Caco-2 (cell line): ENCODE measurements at places on chromosomes 5 and 9.

GRCh38 chr5:96729156-96729555 lies 67.0 kb downstream of the CAST start:
- DNase-seq = no peak

DNA sequence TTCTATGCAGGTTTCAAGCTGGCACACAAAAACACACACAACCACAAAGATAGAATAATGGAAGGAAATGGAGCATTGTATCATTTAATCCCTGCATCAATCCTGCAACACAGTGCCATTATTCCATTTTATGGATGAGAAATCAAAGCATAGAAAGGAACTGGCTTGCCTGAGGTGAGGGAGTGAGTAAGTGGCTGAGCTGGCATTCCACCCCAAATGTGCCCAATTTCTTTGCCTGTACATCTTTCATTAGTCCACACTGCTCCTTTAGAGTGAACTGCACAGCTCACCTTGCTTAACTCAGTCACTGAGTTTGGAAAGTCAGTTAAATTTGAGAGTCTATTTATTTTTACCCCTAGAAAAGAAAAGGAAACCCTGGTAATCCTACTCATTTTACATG lies 28.9 kb downstream of the ZNF366 start:
- DNase-seq = no peak

GRCh38 chr5:73454379-73455036 lies 5.9 kb upstream of the FOXD1 start:
- DNase-seq = peak; percentile 81

DNA sequence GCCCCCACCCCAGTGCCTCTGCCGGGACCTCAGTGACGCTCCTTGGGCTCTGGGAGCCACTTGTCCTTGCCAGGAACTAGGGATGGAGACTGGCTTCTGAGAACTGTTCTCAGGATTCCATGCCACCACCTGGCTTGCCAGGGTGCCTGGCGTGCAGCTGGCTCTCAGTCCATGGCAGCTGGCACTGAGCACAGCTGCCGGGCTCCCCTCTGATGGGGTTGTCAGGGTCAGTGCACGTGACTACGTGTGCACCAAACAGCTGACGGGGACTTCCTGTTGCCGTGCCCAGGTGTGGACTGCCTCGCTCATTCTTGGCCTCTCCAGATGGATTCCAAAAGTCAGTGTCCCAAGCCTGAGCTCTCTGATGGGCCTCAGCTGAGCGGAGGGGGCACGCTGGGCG lies 9.4 kb downstream of the KCNT1 start:
- no peak for DNase-seq

GRCh38 chr9:101453776-101454570 lies 18.4 kb upstream of the ALDOB start:
- DNase-seq = no peak

DNA sequence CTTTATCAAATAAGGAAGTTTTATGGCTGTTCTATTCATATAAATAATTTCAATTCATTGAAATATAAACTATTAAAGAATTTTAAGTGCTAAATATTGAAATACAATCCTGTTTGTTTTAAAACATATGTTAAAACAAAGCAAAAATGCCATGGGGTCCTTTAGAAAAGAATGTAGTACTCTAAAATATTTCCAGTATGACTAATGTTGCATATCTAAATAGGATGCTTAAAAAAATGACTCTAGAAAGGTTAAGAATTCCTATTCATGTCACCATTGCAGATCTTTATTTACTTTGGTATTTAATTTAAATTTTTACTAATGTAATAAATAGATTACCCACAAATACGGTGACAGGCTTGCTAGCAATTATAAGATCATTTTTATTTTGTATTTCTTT lies 132.3 kb downstream of the ZNF608 start:
- no peak for DNase-seq

DNA sequence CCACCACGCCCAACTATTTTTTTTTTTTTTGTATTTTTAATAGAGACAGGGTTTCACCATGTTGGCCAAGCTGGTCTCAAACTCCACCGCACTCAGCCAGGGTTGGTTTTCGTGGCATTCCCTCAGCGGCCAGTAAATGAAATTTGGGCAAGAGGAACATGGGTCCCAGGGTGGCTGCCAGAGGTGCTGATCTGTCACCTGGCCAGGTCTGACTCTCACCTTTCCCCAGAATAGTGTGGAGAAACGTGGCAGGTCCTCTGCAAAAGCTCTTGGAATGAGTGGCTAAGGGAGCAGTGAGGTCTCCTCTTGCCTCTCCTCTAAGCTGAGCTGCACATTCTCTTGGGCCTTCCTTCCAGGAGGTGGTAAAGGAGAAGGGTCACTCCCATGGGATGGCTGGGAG lies 170.1 kb downstream of the IRX2 start:
- DNase-seq = no peak

- peak; percentile 83 for DNase-seq
These were observed at the start of gene JADE2 for GRCh38 chr5:134524826-134525682. Gene JADE2 (plus strand): TSS chr5:134525670. CDS start chr5:134535858, 10,188 bp downstream.

DNA sequence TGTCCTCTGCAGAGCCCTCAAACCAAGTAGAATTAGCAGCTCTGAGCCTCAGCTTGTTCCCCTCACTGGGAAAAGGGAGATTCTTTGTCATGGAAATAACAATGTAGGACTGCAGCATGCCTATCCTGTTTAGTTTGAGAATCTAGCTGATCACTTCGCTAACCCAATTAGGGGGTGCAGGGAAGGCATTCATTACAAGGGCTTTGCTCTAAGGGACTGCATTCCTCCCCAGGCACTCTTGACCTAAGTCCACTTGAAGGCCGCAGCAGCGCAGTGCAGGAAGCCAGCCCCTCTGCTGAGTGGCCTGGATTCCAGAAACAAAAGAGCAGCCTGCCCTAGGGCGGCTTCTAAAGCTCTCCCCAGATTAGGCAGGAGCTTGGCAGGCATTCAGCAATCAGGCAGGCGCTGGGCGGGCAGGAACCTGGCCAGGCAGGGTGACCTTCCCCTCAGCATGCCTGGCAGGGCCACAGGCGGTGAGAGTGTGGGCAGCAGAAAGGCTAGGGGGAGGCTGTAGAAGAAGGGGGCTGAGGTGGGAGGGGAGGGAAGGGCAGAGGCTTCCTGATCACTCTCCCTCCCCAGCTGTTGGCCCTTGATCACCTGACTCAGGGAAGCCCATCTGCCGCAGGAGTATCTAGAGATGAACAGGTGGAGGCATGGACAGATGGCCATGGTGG lies 24.8 kb downstream of the CCNJL start:
- DNase-seq = peak; percentile 89

DNA sequence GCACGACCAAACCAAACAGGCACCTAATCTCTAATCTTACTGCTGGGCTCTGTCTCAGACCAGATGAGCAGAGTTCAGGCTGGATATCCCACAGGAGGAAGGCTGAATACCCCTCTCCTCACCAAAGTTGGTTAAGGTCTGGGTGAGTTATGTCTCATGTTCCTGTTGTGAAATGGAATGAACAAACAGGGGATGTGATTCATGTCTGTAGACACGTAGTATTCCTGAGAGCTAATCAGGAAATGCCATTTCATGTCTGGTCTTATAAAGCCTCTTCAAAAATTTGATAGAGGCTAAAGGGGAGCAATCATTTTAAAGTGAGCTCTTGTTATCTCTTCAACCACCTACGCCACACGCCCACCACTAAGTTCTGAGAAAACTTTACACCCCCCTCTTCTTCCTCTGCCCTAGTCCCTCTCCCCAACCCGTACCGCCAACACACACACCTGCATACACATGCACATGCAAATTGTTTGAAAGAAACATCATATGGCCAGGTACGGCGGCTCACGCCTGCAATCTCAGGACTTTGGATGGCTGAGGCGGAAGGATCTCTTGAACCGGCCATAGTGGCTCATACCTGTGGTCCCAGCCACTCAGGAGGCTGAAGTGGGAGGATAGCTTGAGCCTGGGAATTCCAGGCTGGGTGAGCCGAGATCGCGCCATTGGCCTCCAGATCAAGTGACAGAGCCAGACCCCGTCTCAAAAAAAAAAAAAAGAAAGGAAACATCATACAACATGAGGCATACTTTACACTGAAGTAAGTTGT lies 69.8 kb upstream of the RAI14 start:
- DNase-seq = no peak

DNA sequence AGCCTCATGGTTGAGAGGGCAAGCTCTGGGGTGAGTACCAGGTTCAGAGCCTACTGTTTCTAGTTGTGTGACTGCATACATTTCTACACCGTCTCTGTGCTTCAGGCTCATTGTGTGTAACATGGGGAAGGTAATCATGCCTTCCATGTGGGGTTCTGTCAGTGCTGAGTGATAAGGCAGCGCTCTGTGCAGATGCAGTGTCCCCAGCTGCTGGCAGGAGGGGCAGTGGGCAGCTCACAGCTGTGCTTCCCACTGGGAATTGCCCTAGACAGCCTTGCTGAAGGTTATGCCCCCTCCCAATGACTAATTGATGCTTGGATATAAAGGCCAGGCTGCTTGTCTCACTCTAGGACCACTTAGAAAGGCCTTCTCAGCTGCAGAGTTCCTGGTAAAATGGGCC lies 121.8 kb upstream of the SAP30L start:
- DNase-seq = no peak

DNA sequence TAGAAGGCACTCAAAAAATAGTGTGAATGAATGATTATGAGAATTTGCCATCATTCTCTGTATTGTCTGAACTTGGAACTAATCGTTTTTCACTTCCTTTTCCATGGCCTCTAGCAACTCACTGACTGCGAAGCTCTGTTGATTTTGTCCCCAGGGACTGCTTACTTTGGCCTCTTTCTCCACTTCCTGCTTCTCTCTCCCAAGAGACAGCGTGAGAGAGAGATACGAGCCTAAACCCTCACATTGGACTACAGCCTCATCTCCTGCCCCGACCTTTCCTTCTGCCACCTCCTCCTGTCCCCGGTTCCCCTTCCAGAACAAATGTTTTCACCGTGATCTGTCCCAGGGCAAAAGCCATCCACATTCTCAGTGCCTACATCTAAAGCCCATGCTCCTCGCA lies 300.8 kb upstream of the PANK3 start:
- DNase-seq = no peak

GRCh38 chr9:133576875-133577736 lies 32.1 kb downstream of the FAM163B start:
- DNase-seq = no peak

GRCh38 chr5:88825584-88826315 lies 57.2 kb downstream of the MEF2C start:
- no peak for DNase-seq

- no peak for DNase-seq
These were observed 75.0 kb downstream of the GCNT1 start for GRCh38 chr9:76534026-76534425.

DNA sequence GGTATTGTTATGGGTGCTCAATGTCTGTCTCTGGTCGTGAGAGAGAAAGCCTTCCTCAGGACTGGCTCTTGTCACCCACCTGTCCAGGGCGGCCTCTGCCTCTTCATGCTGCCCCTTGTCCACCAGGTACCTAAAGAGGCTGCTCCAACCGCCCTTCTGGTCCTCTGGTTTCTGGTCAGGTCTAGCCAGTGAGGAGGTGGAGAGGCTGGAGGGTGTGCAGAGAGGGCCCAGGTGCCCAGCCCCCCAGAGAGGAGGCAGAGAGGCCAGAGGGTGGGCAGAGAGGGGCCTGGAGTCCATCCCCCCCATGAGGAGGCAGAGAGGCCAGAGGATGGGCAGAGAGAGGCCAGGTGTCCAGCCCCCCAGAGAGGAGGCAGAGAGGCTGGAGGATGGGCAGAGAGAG lies 329.8 kb upstream of the IRX4 start:
- DNase-seq = no peak

DNA sequence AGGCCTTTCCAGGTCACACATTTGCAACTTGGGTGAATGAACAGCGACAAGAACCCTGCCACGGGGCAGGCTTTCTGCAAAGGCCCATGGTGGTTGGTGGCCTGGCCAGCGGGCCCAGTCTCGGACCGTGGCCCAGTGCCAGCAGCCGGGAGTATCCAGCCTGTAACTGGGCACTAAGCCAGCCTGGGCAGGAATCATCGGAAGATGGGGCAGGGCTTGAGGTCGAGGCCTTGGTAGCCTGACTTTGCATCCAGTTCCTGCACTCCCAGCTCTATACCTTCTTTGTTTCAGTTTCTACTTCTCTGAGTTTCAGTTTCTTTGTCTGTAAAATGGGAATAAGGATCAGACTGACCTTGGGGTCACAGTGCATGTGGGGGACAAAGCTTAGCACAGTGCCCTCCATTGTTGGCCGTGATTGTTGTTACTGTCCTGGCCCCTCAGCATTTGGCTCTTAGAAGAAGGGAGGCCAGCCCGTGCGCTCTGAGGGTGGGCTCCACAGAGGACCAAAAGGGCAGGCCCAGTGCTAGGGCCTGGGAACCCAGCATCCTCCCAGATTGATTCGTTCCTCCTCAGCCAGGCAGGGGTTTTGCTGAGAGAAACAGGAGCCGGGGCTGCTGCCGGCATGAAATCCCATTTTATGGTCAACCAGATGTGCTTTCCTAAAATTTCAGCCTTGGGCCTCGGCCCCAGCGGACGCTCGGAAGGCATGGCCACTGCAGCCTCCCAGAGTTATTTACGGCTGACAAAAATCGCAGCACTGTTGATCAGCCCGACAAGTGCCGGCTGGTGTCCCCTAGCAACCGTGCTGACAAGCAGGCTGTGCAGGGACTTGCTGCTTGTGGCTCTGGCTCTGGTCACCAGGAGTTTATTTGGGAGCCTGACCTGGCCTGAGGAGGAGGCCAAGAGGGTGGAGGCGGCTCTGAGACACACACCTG lies 43.6 kb downstream of the JADE2 start:
- DNase-seq = no peak

- DNase-seq = no peak
These were observed 41.7 kb downstream of the RETREG1 start for GRCh38 chr5:16574789-16575721.

DNA sequence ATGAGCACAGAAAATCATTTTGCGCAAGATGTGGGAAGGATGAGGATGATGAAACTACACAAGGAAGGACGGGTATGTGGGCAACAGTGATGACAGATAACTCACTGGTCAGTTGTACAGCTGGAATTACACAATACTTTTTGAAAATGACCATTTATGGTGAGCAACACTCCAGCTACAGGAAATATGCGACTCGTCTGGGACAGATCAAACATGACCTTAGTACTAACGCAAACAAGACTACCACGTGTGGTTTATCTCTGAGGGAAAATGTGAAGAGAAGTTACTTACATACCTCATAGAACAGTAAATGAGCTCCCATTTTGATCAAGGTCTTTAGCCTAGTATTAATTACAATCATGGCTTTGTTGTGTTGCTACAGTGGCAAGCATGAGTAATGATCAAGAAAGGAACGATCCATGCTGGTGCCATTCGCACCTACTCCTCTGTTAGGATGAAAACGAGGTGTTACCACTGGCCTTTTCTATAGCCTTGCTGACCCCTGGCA lies 456.9 kb downstream of the BNC2 start:
- DNase-seq = peak; percentile 40

DNA sequence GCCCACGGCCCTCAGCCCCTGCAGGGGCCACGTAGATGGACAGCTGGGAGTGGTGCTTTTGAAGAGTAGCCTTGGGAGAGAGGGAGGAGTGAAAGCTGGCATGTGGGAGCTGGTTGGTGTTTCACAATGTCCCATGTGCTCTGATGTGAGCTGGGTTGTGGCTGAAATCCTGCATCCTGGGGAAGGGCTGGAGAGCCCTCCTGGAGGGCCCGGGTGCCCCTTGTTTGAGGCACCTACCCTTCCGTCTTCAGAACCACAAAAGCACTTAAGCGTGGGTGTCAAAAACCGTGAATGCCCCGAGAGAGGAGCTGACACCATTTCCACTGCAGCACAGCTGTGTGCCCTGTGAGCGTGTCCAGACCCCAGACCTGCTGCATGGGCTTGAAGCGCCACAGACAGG lies 199.1 kb upstream of the ZNF618 start:
- DNase-seq = no peak

GRCh38 chr5:74956278-74956677 lies 90.1 kb upstream of the FAM169A start:
- DNase-seq = no peak

GRCh38 chr9:122464633-122465567 lies 12.8 kb downstream of the OR1J1 start:
- DNase-seq = peak; percentile 75
